Glomerular endothelial cell (primary cell): ENCODE measurements at places on chromosomes 5 and 9.

- DNase-seq = no peak
Measured at GRCh38 chr9:32348106-32348695, 36.2 kb upstream of the ACO1 start.

- no peak for DNase-seq
Measured at GRCh38 chr5:21398511-21398910, 1410.5 kb upstream of the CDH18 start.

- DNase-seq = no peak
Measured at GRCh38 chr9:110427497-110428104, 89.9 kb upstream of the TXNDC8 start.

GRCh38 chr9:136792321-136793085 is 1.4 kb downstream of the TMEM141 start:
- no peak for DNase-seq

DNA sequence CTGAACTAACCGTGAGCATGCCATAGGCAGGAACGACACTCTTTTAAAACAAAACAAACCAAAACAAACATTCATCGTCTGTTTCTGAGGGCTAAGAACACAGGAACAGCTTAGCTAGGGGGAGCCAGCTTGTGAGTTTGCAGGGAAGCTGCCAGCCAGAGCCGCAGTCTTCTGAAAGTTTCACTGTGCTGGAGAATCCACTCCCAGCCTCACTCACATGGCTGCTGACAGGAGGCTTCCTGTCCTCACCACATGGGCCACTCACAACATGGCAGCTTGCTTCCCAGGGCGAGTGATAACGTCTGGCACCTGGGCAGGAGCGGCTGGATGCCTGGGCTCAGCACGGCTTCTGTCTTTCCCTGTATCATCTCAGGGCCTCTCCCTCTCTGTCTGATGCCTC is 275.2 kb downstream of the MSX2 start:
- no peak for DNase-seq

GRCh38 chr9:124733964-124734740 is 37.0 kb downstream of the NR6A1 start:
- no peak for DNase-seq

GRCh38 chr9:80866576-80867227 is 822.6 kb downstream of the TLE1 start:
- DNase-seq = no peak

DNA sequence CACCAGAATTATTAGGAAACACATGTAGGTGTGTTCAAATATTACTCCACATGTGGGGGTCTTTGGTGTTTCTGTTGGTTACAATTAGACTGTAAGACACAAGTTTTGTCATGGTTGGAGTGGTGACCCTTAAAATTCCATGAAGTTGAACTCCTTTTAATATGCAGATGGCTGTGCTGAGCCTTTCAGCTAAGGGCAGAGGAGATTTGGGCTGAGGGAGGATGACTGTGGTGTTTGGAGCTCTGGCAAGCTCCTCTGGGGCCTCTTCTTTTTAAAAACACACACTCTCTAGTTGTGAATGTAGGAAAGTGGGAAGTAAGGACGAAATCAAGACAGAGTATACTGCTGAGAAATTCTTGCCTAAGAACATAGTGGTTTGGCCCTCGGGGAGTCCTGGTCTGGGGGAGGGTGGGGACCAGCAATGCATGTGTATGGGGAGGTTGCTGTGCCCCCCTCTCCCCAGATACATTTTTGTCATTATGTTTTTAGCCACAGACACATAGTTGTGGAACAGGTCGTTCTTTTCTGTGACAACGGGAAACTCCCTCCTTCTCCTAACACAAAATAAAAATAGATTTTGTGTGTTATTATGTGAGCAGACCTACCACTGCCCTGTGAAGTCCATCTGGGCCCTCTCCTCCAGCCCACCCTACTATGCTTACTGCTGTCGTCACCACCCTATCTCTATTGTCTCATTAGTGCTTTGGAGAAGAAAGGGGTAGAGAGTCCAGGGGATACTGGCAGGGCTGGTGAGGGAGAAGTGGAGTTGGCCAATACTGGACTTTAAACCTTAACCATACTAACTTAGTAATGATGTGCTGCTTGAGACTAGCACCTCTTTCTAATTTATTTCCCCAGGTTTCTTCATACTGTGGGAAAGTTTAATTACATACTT is 10.0 kb downstream of the SMARCA2 start:
- no peak for DNase-seq

GRCh38 chr5:145511351-145511750 is 323.8 kb downstream of the PRELID2 start:
- DNase-seq = no peak

DNA sequence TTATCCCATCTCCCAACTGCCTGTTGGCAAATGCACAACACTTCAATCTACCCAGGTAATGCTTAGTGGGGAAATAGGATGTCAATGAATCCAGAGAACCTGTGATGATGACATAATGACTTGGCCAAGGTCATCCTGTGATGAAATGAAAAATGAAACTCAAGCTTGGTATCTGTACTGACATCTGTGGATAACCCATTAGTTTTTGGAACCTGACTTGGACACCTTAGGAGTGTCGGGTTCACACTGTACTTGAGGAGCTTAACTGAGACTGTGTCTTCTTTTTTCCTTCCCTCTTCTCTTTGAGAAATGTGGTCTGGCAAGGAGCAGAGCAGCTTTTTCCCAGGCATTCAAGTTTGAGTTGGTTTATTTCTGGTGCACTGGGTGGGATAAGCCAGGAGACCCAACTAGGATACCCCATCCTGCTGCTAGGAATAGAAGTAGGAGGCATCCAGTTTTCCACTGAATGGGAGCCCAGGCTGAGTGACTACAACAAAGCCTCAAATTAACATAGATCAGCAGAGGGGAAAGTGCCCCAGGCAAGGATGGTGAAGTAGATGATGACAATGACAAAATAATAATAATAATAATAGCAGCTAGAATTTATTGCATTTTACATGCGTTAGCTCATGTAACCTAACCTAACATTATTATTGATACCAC is 72.1 kb downstream of the ADRB2 start:
- no peak for DNase-seq

DNA sequence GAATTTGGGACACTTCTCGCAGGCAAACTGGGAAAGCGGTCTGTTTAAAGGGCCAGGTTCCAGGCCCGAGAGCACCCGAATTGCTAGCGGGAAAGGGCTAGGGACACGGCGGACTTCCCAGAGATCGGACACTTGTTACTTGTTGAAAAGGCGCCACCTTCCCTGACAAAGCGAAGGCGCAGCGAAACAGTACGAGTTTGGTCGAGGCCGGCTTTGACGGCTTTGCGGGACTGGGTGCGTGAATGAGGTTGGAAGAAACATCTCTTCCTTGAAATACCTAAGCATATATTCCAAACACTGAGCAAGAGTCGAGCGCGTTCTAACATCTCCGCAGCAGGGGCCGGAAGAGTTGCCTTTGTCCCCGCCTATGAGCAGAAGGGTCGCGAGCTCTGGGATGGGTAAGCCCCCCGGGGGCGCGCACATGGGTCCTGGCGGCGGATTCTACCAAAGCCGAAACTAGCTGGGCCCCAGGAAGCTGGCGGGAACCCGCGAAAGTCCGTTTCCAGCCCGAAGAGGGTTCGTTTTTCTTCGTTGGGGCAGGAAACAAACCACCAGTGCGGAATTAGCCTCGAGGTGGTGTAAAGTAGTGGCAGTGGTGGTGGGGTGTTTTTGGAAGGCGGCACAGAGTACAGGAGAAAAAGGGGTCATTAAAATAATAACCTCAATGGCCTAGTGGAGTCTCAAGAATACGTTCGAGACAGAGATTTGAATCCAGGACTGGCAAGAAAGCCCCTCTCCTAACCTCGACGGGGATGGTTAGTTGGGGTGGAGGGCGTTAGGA is 1.5 kb downstream of the GDNF start:
- no peak for DNase-seq

DNA sequence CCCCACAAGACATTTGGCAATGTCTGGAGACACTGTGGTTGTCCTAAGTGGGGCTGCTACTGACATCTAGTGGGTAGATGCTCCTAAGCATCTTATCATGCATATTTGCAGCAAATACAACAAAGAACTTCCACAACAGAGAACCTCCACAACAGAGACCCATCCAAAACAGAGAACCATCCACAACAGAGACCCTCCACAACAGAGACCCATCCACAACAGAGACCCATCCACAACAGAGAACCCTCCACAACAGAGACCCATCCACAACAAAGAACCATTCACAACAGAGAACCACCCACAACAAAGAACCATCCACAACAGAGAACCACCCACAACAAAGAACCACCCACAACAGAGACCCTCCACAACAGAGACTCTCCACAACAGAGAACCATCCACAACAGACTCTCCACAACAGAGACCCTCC is 32.8 kb downstream of the ARPC5L start:
- peak; percentile 20 for DNase-seq
